ENCODE measurements at places on chromosomes 6 and 20.

GRCh38 chr6:141963543-141964295 lies 169.0 kb upstream of the GJE1 start:
- ATAC-seq = peak; percentile 91

DNA sequence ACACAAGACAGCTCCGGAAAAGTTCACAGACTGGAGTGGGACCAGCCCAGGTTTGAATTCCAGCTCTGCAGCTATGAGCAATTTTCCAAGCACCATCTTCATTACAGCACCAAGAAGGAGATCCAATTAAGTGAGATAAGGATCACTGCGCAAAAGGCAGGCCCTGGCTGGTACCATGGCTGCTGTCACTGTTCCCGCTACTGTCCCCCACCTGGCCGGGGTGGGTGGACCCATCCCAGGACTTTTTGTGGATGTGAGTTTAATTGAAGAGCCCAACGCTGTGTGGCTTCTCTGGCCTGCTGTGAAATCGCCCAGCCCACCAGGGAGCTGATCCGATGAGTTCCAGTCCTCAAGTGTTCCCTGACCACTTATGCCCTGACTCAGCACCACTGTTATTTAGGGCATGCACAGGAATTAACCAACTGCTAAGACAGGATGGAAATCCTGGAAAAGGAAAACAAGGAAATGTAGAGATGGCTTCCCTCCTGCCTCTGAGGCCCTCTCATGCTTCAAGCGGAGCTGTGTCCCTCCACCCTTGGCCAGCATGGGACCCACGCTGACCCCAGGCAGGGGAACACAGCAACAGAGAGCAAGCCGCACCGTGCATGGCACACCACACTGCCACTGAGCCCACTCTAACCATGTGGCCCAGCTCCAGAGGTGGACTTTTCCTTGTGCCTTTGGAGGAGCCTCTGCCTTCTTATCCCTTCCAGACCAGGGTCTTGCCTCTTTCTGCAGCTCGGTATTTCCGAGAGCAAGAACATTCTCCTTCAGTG lies 150.0 kb upstream of the CST7 start:
- ATAC-seq = no peak

- ATAC-seq = no peak
These were observed 136.3 kb downstream of the CFAP61 start for GRCh38 chr20:20188647-20189046.

DNA sequence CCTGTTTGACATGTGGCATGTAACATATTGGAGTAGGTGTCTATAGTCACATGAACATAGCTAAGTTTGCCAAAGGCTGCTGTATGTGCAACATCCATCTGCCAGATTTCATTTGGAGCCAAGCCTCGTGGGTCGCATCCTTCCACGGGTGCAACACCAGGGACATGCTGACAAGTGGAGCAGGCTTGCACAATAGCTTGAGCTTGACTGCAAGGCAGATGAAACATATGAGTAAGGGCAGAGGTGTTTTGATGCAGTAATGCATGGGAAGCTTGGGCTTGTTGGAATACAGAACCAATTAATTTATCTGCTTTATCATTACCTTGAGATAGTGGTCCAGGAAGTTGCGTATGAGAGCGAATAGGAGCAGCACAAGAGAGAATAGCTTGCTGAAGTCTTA lies 74.1 kb upstream of the BTN3A2 start:
- no peak for ATAC-seq

- ATAC-seq = no peak
These were observed 56.9 kb downstream of the IRF4 start for GRCh38 chr6:448296-449056.

- no peak for ATAC-seq
These were observed 701.6 kb downstream of the RFPL4B start for GRCh38 chr6:113048741-113049140.

- peak; percentile 82 for ATAC-seq
These were observed at the start of gene CTSZ for GRCh38 chr20:59006864-59007664. CTSZ (minus strand) TSS chr20:59007254; CDS start chr20:59007128, 126 bp downstream.

- ATAC-seq = no peak
These were observed 475.6 kb upstream of the ADGRB3 start for GRCh38 chr6:68159433-68159832.

GRCh38 chr6:99232056-99232455 lies 117.4 kb downstream of the FAXC start:
- ATAC-seq = no peak

DNA sequence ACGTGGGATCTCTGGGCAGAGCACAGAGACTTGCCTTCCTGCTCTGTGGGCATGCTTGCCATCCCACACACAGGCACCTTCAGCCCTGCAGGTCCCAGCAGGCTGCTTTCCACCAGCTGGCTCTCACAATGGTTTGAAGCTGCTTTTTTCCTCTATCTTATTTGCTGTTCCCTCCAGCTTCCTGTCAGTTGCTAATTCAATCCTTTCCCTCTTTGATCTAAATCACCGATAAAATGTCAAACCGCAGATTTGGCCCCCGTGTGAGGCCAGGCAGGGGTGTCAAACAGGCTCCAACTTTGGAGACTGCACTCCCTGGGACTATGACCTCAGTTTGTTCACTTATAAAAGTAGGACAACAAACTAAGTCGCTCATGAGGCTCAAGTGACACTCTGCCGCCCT lies 40.6 kb upstream of the PCMTD2 start:
- ATAC-seq = peak; percentile 38
